Progenitor cell of endocrine pancreas (in vitro differentiated cells): ENCODE measurements at places on chromosomes 2 and 18.
A peak's percentile ranks its signal among the peaks of the same experiment; 100 is the strongest.

GRCh38 chr2:29864988-29865387 is 56.4 kb downstream of the ALK start:
- DNase-seq: no peak

DNA sequence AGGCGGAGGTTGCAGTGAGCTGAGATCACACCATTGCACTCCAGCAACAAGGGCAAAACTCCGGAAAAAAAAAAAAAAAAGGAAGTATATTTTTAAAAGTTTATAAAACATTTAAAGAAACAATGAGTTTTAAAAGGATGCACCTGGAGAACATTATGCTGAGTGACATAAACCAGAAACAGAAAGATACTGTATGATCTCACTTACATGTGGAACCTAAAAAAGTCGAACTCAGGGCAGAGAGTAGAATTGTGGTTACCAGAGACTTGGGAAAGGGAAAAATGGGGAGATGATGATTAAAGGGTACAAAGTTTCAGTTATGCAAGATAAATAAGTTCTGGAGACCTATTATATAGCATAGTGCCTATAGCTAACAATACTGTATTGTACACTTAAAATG is 52.8 kb upstream of the RTN4 start:
- no peak for DNase-seq

DNA sequence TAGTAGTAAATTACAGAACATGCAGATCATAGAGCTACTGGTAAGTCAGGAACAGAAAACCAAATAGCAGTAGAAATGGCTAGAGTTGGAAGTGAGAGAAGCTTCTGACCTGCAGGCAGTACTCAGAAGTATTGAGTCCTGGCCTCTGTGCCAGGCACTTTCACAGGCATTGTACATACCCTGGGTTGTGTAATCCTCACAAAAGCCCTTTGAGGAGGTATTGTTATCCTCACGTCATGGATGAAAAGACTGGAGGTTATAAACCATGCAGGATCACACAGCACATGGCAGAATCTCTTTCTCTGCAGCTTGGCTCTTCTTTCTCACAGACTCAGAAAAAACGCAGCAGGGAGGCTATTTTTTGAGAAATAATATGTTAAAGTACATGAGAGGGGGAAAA is 789.3 kb upstream of the FAM98A start:
- no peak for DNase-seq

DNA sequence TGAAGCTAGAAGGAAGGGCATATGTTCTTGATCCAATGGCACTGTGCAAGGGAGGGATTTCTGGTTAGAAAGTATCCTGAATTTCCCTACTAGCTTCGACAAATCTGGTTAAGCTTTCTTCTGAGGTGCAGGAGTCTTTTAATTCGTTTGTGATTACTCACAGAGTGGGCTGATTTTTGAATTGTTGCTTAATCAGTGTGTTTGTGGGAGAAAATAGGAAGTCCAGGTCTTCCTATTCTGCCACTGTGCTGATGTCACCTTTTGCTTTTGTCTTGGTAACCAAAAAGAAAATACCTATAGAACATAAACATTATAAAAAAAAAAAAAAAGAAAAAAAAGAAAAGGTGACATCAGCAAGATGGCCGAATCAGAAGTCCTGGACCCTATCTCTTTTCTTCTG is 1008.6 kb downstream of the TSN start:
- DNase-seq: no peak

DNA sequence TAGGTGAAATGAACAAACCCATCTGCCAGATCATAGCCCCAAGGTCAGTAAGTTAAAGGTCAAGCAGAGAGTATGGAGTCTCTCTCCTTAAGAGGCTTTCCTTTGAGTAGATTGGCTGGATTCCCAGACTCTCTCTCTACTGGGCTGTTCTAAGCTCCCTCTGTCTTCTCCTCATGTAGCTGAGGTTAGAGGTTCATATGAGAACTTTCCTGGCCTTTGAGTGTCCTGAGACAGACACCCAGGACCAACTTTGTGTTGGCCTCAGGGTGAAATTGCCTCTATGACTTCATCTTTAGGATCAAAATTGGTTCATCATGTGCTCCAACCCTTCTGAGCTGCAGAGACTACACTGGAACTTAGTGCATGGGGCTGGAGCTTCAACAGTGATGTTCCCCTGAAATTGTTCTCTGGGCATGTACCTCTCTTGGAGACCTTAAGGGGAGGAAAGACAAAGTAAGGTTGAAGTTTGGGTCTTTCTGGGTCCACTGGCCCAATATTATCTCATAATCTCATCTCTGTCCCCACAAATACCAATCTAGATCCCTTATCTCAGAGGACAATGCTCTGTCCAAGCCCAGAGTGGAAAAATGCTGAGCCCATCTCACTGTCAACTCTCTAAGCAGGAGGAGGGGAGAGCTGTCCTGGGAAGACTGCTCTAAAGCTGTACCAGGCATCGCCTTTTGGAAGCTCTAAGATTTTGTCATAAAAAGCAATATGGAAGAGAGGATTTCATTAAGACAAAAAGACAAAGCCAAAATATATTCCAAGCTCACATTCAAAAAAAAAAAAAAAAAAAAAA is 177.3 kb upstream of the ARL4C start:
- DNase-seq: no peak

- DNase-seq: no peak
Observed at GRCh38 chr2:69380072-69380917, 6.7 kb downstream of the GFPT1 start.

DNA sequence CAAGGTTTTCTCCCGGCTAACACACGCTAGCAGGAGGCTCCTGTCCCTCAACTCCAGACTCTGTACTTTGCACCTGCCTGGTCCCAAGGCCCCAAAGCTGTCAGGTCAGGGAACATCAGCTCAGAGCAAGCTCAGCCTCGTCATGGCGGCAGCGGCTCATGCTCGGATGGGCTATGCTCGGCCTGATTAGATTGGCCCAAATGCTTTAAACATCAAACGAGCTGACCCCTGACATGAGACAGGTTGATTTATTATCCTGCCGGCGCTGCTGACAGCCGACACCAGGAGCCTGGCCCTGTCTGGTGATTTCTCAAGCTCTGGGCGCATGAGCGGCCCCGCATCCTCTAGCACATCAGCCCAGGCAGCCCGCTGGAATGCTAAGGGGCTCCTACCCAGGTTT is 436.4 kb downstream of the EIPR1 start:
- DNase-seq: no peak

DNA sequence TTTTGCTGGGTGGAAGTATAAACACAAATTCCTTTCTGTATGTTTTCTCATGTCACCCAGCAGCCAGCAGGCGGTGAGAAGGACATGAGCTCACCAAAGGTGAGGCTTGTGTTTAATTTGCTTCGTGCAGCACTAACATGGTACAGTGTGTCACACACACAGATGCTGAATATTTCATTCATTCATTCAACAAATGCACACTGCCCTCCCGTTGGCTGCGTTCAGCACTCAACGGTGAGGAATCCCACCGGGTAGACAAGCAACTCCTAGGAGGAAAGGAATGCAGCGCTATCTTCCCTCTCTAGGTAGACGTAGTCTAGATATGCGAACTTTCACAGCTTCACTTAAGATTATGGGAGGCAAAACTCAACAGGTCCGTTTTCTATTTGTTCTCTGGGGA is 85.1 kb downstream of the LONRF2 start:
- DNase-seq: no peak

GRCh38 chr2:219851801-219852481 is 224.5 kb downstream of the SLC4A3 start:
- DNase-seq: no peak

DNA sequence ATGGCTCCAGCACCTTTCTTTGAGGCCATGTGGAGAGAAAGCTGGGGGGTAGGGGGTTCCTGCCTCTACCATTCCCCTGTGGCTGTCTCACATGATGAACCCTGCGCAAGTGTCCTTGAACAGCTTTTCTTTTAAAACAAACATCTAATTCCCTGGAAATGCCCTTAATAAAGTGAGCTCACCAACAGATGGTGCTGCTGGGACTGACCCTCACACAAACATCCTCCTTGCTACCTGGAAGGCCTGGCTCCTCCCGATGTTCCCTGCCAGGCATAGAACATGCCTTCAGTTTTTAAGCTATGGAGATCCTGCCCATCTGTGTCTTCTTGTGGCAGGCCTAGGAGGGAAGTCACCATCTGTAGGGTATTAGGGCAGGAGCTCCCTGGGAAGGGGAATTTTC is 60.7 kb upstream of the GATA6 start:
- no peak for DNase-seq

DNA sequence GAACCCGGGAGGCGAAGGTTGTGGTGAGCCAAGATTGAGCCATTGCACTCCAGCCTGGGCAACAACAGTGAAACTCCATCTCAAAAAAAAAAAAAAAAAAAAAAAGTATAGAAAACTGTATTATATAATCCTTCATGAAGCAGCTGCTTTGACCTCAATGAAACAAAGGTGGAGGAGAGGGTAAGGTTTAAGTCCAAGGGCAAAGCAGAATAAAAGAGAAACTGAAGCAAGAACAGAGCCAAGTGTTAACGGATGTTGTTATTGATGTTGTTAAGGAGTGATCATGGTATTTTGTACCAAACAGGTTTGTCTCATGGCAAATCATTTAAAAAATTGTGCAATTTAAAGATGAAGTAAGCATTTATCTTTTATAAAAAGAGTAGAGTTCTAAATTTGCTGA is 7.4 kb downstream of the RAPH1 start:
- no peak for DNase-seq

DNA sequence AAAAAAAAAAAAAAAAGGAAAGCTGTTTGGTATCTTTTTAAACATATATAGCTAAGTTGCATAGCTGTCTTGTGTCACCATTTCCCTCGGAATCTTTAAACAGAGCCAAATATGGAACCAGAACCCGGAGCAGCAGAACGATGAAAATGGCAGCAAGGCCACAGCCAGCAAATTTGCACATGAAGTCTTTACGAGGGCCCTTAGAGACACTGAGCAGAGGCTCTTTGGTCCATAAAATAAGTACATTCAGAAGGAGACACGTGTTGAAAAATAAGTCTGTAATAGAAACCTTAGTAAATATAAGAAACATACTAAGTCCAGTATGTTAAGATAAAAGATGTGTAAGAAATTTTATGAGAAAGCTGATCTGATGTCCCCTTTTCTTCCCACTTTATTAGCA is 16.2 kb downstream of the CCBE1 start:
- no peak for DNase-seq

GRCh38 chr2:72887740-72888437 is 681 bp downstream of the SPR start:
- DNase-seq: peak; percentile 93

GRCh38 chr18:35436076-35436649 is 59.0 kb upstream of the ZNF396 start:
- DNase-seq: no peak

DNA sequence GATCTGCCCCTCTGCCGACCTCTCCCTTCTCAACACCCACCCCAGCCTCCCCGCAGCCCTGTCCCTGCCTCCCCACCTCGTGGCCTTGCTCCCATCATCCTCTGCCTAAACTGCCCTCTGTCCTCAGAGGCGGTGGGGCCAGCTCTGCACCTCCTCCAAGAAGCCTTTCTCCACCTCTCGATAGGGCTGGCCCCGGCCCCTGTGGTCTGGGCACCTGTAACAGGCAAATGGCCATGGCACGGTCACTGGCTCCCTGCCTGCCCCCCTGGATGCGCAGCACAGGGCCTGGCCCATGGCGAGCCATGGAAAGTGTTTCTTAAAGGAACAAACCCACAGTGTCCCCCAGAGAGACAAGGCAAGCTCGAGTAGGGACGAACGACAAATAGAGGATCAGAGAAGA is 42.0 kb downstream of the MYO7B start:
- DNase-seq: no peak

DNA sequence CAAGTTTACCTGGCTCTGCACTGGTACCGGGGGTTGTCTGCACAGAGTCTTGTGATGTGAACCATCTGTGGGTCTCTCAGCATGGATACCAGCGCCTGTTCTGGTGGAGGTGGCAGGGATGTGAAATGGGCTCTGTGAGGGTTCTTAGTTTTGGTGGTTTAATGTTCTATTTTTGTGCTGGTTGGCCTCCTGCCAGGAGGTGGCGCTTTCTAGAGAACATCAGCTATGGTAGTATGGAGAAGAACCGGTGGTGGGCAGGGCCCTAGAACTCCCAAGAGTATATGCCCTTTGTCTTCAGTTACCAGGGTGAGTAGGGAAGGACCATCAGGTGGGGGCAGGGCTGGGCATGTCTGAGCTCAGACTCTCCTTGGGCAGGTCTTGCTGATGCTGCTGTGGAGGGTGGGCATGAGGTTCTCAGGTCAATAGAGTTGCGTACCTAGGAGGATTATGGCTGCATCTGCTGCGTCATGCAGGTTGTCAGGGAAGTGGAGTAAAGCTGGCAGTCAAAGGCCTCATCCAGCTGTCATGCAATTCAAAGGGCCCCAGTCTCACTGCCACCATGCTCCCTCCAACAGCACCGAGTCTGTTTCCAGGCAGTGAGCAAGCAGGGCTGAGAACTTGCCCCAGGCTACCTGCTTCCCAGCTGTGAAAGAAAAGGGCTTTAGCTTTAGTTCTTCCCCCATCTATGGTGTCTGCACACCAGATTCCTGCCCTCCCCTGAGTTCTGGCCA is 278.0 kb downstream of the METTL4 start:
- no peak for DNase-seq

DNA sequence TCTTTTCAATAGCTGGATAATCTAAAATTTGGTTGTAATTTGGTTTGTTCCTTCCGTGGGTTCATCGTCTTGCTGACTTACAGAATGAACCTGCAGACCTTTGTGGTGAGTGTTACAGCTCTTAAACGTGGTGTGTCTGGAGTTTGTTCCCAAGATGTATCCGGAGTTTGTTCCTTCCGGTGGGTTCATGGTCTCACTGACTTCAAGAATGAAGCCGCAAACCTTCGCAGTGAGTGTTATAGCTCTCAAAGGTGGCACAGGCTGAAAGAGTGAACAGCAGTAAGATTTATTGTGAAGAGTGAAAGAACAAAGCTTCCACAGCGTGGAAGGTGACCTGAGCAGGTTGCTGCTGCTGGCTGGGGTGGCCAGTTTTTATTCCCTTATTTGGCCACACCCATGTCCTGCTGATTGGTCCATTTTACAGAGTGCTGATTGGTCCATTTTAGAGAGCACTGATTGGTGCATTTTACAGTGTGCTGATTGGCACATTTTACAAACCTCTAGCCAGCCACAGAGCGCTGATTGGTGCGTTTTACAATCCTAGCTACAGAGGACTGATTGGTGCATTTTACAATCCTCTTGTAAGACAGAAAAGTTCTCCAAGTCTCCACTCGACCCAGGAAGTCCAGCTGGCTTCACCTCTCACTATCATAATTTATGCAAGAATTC is 16.6 kb downstream of the RALB start:
- no peak for DNase-seq

DNA sequence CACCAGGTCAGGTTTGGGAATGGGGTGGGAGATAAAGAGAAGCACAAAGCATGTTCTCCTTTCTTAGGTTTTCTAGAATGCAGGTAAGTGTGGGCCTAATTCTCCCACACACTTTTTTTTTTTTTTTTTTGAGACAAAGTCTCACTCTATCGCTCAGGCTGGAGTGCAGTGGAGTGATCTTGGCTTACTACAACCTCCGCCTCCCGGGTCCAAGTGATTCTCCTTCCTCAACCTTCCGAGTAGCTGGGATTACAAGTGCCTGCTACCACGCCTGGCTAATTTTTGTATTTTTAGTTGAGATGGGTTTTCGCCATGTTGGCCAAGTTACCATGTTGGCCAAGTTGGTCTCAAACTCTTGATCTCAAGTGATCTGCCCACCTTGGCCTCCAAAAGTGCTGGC is 26.3 kb downstream of the LIPG start:
- DNase-seq: no peak

- DNase-seq: no peak
Observed at GRCh38 chr18:49067071-49067470, 116.3 kb upstream of the SMAD7 start.

GRCh38 chr2:135986507-135986906 is 1.1 kb upstream of the DARS1 start:
- no peak for DNase-seq
